ENCODE measurements at places on chromosomes 6 and 20.

GRCh38 chr6:80548532-80548931 lies 442.1 kb downstream of the BCKDHB start:
- no peak for DNase-seq

GRCh38 chr20:37651932-37652331 lies 41.9 kb upstream of the CTNNBL1 start:
- DNase-seq = no peak

- DNase-seq = no peak
Measured at GRCh38 chr6:55088902-55089301, 85.4 kb upstream of the HCRTR2 start.

GRCh38 chr6:24472181-24472580 lies 17.2 kb downstream of the GPLD1 start:
- DNase-seq = no peak

DNA sequence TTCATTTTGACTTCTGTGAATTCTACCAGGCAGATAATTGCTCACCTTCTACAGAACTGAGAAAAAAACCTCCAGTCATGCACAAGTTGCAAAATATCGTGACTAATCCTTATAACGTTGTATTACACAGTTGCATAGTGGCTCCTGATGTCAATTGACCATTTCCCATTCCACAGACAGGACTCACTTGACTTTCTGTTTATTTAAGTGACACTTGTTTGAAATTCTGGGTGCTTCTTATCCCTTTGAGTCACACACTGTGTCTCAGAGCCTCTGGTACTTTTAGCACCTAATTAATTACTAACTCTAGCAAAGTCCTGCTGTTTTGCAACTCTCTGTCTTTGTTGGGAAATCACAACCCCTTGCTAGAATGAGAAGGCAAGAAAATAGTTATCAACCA lies 16.2 kb upstream of the RSPO3 start:
- no peak for DNase-seq

GRCh38 chr6:71537717-71538116 lies 249.1 kb downstream of the OGFRL1 start:
- no peak for DNase-seq

DNA sequence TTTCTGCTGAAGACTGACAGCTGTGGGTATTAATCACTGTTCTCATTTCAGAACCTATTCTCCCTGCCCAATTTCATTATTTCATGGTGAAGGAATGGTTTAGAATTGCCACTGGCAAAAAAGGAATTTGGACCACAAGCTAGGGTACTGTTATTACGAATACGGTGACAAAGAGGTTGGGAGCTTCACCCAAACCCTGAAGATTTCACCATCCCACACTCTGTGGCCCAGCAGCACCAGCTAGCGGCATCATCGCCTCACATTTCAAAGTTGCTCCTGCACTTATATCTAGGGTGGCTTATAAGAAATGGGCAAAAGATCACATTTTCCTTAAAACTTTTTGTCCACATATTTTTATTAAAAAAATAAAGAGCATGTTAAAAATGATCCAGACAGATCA lies 236.1 kb downstream of the SYNDIG1 start:
- DNase-seq = no peak

- no peak for DNase-seq
Measured at GRCh38 chr6:11536795-11537194, 754 bp upstream of the TMEM170B start.

DNA sequence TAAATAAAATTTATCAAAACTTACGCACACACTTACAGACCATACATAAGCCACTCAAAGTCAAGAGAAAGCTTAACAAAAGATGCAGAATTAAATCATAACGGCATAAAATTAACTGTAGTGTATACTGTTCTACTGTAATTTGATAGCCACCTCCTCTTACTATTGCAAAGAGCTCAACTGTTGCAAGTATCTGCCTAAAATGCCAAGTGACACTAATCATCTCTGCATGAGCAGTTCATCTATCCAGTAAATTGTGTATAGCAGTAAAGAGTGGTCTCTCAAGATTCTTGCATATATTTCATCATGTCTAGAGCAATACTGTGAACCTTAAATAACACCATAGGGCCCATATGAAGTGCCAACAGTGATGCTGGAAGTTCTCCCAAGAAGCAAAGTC lies 12.3 kb downstream of the OR2H2 start:
- DNase-seq = no peak

DNA sequence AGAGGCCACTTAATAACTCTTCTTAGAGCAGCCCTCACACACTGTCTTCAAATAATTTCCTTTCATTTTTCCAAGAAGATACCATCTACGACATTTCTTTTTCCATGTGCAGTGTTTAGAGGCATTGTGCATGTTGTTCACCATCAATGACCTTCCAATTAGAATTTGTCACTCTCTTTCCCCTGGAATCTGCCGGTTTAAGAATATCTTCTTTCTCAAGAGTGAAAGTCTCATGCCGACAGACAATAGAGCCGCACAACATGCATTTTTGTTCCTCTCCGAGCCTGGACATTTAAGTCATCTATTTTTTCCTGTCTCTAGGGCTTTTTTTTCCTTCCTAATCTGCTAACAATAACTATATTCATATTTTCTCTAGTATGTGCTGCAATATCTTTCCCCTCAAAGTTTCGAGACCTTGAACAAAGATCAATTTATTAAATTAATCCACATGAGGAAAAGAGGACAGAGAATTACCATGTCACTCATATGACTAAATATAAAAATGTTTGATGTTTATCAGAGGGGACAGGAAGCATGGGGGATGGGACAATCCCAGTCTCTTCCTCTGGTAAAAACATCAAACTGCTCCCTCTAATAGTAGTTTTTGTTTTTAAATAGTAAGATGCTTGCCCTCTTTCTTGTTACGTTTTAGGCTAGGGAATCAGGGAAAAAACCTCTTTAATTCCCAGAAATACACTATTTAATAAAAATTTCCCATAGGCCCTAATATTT lies 893.4 kb downstream of the C6orf118 start:
- DNase-seq = no peak

GRCh38 chr6:103874575-103874974 lies 985.1 kb downstream of the HACE1 start:
- no peak for DNase-seq

DNA sequence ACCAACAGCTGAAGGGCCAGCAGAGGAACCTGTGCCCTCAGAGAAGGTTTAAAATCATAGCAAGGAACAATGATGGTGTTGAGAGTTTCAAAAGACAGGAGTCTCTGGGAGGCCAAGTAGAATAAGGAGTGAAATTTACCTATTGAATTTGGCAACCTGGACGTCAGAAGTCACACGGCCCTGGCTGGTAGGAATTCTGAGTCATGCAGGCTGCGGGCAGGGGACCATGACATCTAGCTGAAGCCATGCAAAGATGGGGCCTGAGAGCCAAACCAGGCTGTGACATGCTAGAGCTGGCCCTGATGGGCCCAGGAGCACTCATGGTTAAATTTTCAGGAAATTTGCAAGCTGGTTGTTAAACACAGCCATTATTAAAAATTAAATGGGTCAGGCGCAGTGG lies 64.0 kb upstream of the SNX9 start:
- DNase-seq = no peak

DNA sequence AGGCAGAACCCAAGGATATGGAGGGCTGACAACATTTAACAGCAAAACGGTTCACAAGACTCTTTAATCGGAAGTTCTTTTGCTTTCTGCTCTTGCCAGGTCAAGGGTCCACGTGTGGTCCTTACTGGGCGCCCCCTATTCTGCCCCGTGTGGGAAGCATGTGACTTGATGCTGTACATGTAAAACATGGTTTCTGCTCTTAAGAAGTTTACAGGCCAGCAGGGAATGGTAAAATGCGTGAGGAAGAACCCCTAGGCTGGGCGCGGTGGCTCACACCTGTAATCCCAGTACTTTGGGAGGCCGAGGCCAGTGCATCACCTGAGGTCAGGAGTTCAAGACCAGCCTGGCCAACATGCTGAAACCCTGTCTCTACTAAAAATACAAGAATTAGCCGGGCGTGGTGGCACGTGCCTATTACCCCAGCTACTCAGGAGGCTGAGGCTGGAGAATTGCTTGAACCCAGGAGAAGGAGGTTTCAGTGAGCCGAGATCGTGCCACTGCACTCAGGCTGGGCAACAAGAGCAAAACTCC lies 19.3 kb downstream of the ZNF217 start:
- no peak for DNase-seq

- DNase-seq = no peak
Measured at GRCh38 chr6:151275121-151275520, 35.4 kb downstream of the AKAP12 start.

- DNase-seq = peak; percentile 61
Measured at GRCh38 chr6:36599791-36600209, 5.6 kb downstream of the SRSF3 start.

DNA sequence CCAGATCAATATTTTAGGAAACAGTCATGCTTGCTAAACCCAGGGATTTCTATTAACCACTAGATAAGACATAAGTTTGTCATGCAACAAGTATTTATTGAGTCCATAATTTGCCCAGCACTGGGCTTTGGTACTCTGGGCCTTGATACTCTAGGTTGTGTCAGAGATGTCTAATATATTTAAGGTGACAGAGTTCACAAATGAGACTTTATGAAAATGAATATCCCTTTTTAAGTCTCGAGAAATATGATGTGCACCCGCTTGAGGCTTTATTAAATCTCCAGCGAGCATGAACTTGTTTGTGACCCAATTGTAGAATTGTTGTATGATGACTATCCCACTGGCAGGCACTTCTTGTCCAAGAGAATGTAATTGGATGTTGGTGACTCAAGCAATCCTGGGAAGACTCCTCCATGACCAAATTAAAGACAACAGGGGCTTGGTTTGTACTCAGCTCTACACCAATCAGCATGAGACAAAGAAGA lies 109.2 kb downstream of the ESR1 start:
- no peak for DNase-seq

GRCh38 chr6:120478650-120479049 lies 855.6 kb downstream of the TBC1D32 start:
- DNase-seq = no peak

DNA sequence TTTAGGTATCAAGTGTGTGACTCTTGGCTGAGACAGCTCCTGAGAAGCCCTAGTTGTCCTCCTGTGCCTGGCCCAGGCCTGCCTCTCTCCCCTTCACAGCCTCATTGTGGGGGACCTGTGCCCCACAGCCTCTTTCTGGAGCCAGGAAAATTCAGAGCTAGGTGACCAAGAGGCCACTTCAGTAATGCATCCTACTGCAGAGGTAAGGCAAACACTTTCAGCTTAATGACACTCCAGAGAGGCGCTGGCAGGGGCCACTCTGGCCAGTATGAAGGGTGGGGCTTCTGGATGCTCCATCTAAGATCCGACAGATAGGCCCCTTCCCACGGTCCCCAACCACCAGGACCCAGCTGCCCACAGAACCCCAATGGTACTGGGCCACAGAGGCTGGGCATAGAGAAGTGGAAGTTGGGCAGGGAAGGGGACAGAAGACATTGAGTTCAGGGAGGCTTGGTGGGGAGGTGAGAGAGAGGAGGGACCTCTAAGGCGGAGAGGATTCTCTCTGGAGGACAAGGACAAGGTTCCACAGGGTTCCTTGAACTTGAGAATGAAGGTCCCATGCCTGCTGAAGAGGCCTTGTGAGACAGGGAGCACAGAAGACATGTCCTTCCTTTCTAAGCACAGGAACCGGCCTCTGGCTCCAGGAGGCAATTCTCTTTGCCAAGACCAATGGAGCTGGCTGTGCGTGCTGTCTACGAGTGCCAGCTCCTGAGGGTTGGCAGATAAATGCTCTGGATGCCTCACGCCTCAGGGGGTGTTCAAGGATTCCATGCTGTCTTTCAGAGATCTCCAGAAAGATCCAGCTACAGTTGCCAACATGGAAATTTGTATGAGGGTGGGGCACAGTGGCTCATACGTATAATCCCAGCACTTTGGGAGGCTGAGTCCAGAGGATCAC lies 46.4 kb upstream of the TGM2 start:
- no peak for DNase-seq

DNA sequence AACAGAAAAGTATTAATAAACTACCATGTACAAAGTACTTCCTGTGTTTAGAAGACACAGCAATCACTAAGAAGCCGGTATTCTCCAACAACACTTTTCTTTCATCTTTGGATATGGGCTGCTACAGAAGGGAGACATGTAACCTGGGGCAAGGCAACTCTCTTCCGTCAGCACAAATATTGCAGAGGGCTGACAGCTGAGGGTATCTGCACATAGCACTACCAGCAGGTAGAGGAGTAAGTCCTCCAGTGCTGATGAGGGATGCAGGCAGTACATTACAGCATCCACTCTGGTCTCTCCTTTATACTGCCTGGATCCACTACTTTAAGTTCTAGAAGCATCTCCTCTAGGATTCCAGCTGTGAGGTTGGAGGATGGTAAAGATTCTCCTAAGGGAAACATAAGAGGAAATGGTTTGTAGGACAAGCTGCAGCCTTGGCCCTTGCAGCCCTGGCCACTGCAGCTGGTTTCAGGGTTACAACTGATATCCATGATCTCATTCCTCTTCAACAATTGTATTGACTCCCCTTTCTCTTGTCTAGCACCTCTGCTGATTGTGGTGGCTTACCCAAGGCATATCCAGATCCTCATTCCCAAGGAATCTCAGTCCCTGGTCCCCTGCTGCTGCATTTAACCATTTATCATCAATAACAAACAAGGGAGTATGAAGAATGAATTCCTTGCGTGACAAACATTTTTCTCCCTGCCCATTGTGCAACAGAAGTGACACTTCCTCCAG lies 110.7 kb upstream of the ADGRF1 start:
- DNase-seq = no peak

GRCh38 chr6:116411284-116411623 lies 40.5 kb downstream of the DSE start:
- DNase-seq = no peak

DNA sequence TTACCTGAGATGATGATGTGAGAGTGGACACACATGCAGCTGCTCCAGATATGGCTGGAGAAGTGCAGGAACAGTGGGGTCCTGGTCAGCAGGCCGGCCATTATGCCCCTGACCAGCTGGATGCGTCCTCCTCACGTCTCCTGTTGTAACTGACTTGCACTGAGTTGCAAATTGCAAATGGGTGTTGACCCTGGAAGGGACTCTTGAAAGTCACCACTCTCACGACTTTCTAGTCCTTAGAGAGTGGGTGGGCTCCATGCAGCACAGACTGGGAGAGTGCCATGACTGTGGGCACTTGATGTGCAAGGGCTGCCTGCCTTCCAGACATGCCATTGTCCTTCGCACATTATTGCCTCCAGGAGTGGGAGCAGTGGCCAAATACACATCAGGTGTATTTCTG lies 10.8 kb downstream of the FAM83D start:
- DNase-seq = no peak

DNA sequence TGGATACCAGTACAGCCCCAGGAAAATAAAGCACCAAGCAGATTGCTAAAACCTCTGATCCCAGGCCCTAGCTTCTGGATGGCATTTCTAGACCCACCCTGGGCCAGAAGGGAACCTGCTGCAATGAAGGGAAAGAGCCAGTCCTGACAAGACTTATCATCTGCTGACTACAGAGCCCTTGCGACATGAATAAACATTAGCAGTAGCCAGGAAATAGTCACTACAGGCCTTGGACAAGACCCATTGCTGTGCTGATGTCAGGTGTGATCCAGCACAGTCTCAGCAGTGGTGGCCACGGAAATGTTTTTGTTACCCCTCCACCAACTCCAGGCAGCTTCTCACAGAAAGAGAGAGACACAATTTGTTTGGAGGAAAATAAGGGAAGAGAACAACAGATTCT lies 399.3 kb downstream of the HAO1 start:
- no peak for DNase-seq
